Central memory CD4-positive, alpha-beta T cell (primary cell): ENCODE measurements at places on chromosomes 2 and 18.
A peak's percentile ranks its signal among the peaks of the same experiment; 100 is the strongest.

DNA sequence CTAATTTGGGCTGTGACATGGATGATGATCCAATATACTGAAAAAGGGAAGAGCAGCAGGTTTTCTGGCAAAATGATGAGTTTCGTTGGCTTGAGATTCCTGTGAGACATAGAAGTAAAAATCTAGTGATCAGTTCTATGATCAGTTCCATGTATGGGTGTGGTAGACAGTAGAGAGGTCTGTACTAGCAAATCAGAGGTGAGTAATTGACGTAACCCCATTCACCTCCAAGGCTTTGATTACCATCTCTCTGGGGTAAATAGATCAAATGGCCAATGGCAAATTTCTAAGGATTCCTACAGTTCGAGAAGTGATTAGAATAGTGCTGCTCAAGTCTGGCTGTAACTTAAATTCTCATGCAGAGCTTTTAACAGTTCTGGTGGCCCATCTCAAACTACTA, 6.4 kb downstream of the ITGA4 start:
- no peak for DNase-seq

GRCh38 chr18:79400091-79400590, 4.4 kb downstream of the NFATC1 start:
- DNase-seq: peak; percentile 51

GRCh38 chr2:79700651-79701050, 187.8 kb downstream of the CTNNA2 start:
- no peak for DNase-seq

DNA sequence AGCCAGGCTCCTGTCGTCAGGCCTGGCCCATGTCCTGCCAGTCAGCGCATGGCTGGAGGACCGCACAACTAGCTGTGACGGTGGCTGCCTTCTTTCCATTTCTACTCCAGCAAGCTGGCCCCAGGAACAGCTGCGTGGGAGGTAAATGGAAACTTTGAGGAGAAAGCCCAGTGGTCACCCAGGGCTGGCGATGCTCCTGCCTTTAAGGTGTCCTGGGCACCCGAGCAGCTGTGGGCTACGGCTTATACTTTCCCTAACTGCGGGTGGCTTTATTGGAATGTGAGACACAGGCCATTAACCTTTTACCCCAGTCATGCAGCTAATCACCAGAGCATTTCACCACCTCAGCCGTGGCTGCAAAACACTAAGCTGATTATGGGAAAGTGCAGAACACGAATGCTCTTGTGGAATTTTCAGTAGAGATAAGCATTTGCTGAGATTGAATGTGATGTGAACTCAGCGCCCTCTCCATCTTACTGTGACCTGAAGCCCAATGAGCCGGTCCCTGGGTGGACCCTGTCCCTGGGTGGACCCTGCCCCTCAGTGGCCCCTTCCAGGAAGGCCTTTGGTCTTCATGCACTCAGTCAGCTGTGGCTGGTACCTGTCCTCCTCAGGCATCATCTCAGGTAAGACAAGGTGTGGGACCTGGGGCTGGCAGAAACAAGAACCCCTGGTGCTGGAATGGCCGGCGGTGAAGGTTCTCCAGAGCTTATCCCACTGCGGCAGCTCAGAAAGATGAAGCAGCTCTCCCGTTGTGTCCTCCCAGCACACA, 275.4 kb upstream of the HS6ST1 start:
- DNase-seq: no peak

GRCh38 chr2:114609801-114610200, 167.4 kb downstream of the DPP10 start:
- no peak for DNase-seq

GRCh38 chr18:31097666-31098065, 4.6 kb downstream of the DSC2 start:
- no peak for DNase-seq

GRCh38 chr2:147177071-147177857, 667.6 kb upstream of the ACVR2A start:
- no peak for DNase-seq

- DNase-seq: no peak
Measured at GRCh38 chr2:153986488-153987229, 114.9 kb downstream of the GALNT13 start.

GRCh38 chr18:76634564-76634963, 139.5 kb upstream of the ZNF516 start:
- no peak for DNase-seq

DNA sequence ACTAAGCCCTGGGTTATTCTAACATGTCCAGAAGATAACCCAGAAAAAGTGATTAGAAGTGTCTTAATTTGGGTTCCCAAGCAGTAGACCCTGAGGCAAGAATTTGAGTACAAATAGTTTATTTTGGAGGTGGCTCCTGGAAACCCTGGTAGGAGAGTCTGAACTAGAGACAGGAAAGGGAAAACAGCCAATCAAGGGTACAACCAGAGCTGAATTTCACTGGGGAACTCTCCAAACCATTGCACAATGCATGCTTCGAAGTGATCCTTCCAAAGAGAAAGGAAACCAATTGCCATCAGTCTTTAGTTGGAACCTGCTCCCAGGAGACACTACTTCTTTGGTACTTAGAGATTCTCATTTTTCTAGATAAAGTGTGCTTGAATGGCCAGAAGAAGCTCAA, 361.5 kb downstream of the MBD2 start:
- no peak for DNase-seq

DNA sequence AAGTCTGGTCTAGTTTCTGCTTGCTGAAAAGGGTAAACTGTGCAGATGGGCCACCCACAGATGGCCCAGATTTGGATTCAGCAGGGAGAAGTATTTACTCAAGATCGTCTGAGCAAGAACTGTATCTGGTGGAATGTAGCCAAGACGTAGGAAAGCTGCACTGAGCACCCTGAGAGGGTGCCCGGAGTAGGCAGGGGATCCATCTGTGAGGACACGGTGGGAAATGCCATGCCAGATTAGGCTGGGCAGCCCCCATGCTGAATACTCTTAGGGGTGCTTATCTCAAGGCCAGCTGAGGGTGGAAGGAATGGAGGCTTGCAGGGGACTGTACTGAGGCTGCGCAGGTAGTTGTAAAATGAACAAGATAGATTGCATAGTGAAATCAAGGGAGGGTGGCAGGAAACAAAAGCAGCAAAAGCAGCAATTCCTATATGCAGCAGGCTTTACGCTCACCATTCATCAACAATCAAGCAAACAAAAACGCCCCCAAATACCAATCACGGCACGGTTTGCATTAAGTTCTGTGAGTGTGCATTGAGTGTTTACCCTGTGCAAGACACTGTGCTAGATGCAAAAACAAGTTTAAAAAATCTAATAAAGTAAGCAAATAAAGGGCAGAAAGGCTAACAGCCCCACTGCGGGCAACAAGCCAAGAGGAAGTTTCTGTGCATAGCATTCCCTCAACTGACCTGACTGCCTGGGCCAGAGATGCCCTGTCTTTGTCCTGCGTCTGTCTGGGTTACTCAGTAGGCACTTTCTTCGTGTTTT, 32.2 kb upstream of the LPIN2 start:
- no peak for DNase-seq

DNA sequence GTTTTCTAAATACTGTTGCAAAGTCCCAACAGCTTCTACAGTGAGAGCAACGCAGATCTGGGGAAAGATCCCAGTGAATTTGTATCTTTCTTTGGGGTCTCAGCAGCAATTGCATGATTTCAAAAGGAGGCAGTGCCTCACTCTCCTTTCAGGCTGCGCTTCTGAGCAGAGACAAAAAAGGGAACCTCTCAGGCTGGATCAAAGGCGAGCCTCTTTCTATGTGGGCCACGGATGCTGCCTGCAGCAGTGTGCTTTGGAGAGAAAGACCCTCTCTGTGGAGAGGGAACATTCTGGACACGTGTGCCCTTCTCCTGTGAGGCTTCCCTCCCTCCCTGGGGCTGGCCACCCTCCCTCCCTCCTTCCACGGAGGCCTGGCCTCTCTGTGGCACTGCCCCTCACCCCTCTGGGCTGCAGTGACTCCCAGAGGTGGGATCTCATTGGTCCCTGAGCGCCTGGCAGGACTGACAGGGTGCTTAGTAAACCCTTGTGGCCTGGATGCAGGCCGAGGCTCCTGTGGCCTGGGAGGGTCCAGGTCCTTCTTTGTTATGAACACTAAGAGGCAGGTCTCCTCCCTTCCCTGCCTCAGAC, 21.6 kb upstream of the PDIA6 start:
- DNase-seq: no peak

DNA sequence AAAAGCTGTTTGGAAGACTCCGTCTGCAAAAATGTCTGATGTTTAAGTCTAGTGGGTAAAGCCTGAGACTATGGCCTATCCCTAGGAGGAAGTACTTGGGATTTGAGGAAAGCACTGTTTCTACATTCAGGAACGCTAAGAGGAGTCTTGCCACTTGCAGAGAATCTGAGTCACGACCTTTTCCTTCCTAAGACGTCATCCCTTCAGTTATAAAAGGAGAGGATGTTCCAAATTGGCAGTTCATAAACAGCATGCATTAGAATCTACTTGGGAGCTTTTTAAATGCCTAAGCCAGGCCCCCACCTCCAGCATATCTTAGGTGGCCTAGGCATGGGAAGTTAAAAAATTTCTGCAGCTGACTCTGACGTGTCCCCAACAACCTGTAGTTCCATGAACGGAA, 125.9 kb downstream of the TTC32 start:
- no peak for DNase-seq

DNA sequence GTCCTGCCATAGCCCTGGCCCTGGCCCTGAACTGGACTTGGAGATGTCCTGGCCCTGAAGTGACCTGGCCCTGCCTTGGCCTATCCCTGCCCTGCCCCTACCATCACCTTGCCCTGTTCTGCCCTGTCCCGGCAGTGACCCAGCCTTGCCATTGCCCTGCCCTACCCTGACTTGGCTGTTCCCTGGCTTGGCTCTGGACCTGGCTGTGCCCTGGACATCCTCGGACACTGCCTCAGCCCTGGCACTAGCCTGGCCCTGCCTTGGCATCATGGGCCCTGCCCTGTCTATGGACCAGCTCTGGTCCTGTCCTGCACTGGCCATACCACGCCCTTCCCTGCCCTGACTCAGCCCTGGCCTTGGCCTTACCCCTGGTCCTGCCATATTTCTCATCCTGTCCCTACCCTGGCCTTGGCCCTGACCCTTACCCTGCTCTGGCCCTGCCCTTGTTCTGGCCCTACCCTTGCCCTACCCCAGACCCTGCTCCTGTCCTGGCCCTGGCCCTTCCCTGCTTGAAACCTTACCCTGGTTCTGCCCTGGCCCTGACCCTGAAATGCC, 6.1 kb upstream of the ANKRD62 start:
- DNase-seq: no peak

- no peak for DNase-seq
Measured at GRCh38 chr2:26578113-26578458, 63.1 kb downstream of the CIB4 start.

- peak; percentile 29 for DNase-seq
Measured at GRCh38 chr2:12127638-12128037, 381.2 kb downstream of the LPIN1 start.

- no peak for DNase-seq
Measured at GRCh38 chr2:174635776-174636404, 38.3 kb upstream of the WIPF1 start.

- DNase-seq: no peak
Measured at GRCh38 chr18:892316-892715, 12.4 kb upstream of the ADCYAP1 start.

GRCh38 chr18:13361431-13361830, 142.9 kb downstream of the LDLRAD4 start:
- DNase-seq: no peak

DNA sequence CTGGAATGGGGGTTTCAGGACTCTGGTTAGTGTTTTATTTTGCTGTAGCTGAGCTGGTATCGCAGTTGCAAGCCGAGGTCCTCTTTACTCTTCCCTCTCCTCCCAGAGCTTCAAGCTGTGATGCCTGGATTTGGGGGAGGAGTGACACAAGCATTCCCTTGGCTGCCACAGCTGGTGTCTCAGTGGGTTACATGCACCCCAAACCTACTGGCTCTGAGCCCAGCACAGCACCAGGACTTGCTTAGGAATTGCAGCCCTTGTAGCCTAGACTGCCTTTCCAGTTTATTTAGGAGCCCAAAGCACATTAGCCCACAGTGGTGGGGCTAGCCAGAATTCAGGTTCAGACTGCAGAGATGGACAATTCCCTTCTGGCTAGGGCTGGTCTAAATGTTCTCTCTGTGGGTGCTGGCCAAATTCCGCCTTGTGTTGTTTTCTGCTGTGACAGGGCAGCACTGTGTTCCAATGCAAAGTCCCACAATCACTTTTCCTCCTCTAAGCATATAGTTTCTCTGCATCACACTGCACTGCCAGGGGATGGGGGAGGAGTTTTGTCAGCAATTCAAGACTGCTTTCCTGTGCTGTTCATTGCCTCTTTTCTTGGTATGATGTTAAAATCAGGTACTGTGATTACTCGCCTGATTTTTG, 122.8 kb downstream of the SLC4A10 start:
- DNase-seq: no peak

DNA sequence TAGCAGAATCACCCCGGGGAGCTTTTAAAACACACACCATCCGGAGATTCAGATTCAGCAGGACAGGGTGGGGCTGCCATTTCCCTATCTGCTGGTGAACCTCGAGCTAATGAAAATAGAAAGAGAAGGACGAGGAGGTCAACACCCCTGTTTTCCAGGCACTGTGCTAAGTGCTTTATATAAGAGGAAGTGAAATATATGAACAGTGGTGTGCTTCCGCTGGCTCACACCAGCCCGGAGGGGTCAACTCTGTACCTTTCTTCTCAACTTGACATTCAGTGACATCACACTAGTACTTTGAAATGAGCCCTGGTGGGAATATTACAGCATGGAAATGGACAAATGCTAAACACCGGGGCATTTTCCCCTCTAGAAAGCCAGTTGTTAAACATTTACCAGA, 108.3 kb upstream of the LTBP1 start:
- DNase-seq: no peak

GRCh38 chr18:58315041-58315440, 271.0 kb downstream of the NEDD4L start:
- DNase-seq: no peak

DNA sequence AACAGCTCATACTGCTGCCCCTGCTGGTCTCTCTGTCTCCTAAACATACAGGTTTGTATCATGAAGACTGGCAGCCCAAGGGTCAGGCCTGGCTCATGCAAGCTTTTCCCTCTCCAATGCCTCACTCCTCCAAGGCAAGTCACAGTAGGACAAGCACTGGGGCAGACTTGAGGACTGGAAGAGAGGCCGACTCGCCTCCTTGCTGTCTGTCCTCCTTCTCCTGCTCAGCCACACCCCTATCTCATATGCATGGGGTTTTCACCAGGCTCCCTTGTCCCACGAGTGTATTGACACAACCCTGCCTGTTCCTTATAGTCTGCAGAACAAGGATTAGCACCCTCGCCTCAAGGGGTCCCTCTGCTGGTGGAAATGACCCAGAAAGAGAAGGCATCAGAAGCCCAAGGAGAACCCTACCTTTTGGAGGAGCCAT, 223.7 kb downstream of the SOX11 start:
- DNase-seq: no peak

DNA sequence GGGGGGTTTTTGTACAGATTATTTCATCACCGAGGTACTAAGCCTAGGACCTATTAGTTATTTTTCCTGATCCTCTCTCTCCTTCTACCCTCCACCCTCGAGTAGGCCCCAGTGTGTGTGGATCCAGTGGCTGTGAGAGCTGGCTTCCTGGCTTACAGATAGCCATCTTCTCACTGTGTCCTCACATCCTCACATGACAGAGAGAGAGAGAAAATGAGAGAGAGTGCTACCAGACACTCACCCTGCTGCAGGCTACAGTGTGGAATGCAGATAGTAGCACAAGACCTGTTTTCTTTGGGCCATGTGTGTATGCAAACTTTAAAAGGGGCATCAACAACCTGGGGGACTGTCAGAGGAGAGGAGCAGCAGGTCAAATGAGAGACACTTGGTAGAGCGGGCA, 9.5 kb downstream of the KCNK3 start:
- DNase-seq: no peak
